ENCODE measurements at places on chromosomes 11 and 22. TPM values are rescaled to one million over a fixed set of nuclear protein-coding genes. Genes with fewer than 3 reads are reported as not detected.

Gene YAP1
- not detected for total RNA-seq

- peak overlapping the region; percentile 93 for H3K4me3 ChIP-seq
- no peaks in the 10 kb centered on the region for H3K27me3 ChIP-seq
- no peak for DNase-seq
- peak overlapping the region; percentile 84 for H3K27ac ChIP-seq
- peaks cover 17% of the 10 kb centered on the region for H3K36me3 ChIP-seq
These were observed 639 bp downstream of the INCENP start for GRCh38 chr11:62124186-62125113.

DNA sequence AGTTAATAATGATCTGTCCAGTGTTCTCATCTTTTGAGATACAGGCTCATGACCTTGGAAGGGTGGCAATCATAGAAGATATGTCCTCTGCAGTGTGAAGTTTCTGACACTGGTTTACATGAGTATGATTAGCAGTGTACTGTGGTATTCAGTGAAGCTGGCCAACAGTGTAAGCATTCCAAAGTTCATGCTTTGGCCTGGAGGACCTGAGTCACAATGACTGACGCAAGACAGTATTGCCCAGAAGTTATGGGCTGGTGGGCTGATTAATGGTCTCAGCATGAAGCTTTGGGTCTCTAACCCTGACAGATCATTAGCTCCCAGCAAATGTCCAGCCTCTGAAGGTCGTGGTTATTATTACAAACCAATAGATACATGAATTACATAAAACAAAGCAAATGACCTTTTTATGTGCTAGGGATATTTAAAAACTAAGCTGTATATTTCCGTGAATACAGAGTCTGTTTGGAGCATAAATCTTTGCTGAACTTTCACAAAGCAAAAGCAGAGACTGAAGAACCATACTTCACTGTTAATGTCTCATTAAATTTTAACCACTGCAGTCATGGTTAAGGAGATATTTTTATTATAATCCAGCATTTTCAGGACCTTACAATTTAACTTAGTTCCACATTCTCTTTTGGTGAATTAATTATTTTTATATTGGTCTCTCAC, 28.3 kb upstream of the USP47 start:
- no peak for DNase-seq
- H3K36me3 ChIP-seq: no peaks in the 10 kb centered on the region
- no peak overlapping the region for H3K4me3 ChIP-seq
- H3K27me3 ChIP-seq: peaks cover 11% of the 10 kb centered on the region

GRCh38 chr11:102287964-102288724, 29.1 kb upstream of the BIRC3 start:
- H3K4me1 ChIP-seq: peaks cover 37% of the 10 kb centered on the region
- peak overlapping the region; percentile 57 for H3K27ac ChIP-seq
- peak overlapping the region; percentile 74 for H3K4me3 ChIP-seq
- no peaks in the 10 kb centered on the region for H3K36me3 ChIP-seq
- DNase-seq: no peak

DNA sequence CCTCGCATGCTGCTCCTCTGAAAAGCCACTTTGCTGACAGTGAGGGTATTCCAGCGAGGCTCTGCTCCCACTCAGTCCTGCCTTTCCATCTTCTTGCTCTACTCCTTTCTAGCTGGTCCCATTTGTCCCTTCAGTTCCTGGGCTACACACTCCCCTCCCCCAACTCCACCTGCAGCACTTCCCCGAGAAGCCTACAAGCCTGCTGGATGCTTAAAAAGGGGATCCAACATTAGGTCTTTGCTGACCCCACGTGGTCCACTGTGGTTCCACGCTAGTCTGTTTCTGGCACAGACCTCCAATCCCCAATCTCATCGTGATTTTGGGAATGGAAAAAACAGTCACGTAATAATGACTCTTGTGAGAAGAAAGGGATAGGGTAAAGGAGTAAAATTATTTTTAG, 121.6 kb upstream of the SNX19 start:
- no peaks in the 10 kb centered on the region for H3K27me3 ChIP-seq
- no peak for DNase-seq
- H3K4me1 ChIP-seq: no peaks in the 10 kb centered on the region
- no peak overlapping the region for H3K27ac ChIP-seq
- no peaks in the 10 kb centered on the region for H3K36me3 ChIP-seq

- peaks cover 10% of the 10 kb centered on the region for H3K4me1 ChIP-seq
- DNase-seq: no peak
- H3K27me3 ChIP-seq: no peaks in the 10 kb centered on the region
- H3K27ac ChIP-seq: no peak overlapping the region
- H3K4me3 ChIP-seq: no peak overlapping the region
These were observed 79.9 kb downstream of the GRAMD1B start for GRCh38 chr11:123509737-123510578.

GRCh38 chr11:61630089-61630488, 49.2 kb upstream of the SYT7 start:
- H3K4me3 ChIP-seq: no peak overlapping the region
- H3K27me3 ChIP-seq: peaks cover 9% of the 10 kb centered on the region
- H3K27ac ChIP-seq: no peak overlapping the region

Gene GLYATL2
- total RNA-seq: not detected

Gene C1QTNF4
- not detected for total RNA-seq

Gene OR5B17
- total RNA-seq: not detected

- H3K4me3 ChIP-seq: no peak overlapping the region
- no peak for DNase-seq
- H3K27me3 ChIP-seq: no peaks in the 10 kb centered on the region
- H3K4me1 ChIP-seq: peaks cover 7% of the 10 kb centered on the region
- H3K36me3 ChIP-seq: peaks cover 41% of the 10 kb centered on the region
These were observed 52.7 kb upstream of the CHRM4 start for GRCh38 chr11:46444305-46444704.

Gene WDR74
- 124 TPM for total RNA-seq

DNA sequence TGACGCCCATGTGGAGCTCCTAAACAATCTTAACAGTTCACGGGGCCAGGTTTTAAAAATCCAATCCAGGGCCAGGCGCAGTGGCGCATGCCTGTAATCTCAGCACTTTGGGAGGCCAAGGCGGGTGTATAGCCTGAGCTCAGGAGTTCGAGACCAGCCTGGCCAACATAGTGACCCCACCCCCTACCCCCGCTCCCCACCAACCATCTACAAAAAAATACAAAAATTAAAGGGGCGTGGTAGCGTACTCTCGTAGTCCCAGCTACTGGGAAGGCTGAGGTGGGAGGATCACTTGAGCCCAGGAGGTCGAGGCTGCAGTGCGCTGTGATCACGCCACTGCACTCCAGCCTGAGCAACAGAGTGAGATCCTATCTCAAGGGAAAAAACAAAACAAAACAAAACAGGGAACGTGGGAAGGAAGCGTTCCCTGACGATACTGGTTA, 689 bp upstream of the SART1 start:
- H3K4me3 ChIP-seq: peak overlapping the region; percentile 97
- H3K4me1 ChIP-seq: peaks cover 50% of the 10 kb centered on the region
- peak overlapping the region; percentile 95 for H3K27ac ChIP-seq
- no peak for DNase-seq
- H3K36me3 ChIP-seq: peaks cover 40% of the 10 kb centered on the region

All from activated B cell treated with CpG ODN at 0.5 μM for 24 hours (primary cell).